HuH-7 (cell line): ENCODE measurements at places on chromosomes 1 and 21.

GRCh38 chr1:171625225-171625624 lies 3.2 kb downstream of the MYOCOS start:
- no peak for DNase-seq

DNA sequence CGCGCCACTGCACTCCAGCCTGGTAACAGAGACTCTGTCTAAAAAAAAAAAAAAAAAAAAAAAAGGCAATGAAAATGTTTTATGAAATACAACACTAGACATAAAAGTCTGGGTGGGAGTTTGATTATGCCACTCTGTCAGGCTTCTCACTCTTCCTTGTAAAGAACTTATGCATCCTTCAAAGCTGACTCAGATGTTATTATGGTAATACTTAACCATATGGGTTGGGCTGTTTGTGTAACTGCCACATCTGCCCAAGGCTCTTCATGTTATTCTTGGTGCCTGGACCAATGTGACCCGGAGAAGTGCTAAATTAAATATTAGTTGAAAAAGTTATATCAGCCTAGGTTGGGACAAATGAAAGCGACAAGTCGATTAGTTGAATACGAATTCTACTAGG lies 23.8 kb downstream of the FAM89A start:
- DNase-seq: no peak

DNA sequence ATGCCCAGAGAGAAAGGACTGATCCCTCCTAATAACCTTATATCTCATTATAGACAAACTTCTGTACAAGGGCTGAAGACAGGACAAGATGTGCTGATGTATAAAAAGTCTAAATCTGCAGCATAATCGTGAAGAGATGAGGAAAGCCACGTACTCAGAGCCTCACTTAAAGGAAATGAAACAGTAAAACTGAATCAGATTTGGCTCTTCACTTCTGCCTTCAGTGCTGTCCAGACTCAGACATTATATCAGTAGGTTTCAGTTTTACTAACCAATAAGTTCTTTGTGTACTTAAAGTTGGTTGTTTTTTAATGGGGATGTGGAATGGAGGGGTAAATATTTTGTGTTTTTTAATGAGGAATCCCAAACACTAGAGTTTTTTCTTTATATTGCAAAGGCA lies 45.3 kb upstream of the RGS1 start:
- no peak for DNase-seq

DNA sequence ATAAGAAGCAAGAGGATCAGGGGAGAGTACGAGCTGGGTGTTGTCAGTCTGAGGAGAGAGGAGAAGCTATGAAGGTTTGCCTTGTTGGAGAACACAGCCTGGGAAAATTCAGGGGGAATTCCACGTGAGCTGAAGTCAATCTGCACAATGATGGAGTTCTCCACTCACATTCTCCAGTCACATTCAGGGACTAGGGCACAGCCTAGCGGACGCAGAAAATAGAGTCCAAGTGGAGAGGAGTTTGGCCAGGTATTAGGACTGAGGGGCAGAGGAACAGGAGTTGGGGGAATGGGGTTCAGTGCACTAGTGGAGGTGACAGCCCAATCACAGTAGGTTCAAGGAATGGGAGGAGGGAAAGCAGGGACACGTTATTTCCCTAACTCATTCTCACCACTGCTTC lies 124.0 kb downstream of the KCNH1 start:
- no peak for DNase-seq

- DNase-seq: no peak
These were observed 231.3 kb upstream of the PLXNA2 start for GRCh38 chr1:208475449-208475848.

GRCh38 chr1:203204756-203205155 lies 18.3 kb upstream of the CHI3L1 start:
- DNase-seq: no peak

- no peak for DNase-seq
These were observed 8.4 kb downstream of the SOX13 start for GRCh38 chr1:204081164-204081790.

DNA sequence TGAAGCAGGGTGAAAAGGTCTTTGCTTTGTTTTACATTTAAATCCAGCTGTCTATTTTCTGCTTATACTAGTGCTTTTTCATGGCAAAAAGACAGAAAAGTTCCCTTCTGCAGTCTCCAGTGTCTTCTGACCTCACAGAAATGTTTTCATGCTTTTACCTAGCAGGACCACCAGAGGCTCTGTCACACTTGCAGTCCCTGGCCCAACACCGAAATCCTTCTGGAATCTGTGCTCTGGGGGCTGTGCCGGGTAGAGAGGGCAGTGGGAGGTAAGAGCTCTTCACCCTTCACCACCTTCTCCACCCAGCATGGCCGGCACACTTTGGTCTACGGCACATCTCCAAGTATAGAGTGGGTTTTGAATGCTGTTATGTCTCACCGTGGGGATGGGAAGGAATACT lies 20.8 kb downstream of the GNAT2 start:
- DNase-seq: no peak

DNA sequence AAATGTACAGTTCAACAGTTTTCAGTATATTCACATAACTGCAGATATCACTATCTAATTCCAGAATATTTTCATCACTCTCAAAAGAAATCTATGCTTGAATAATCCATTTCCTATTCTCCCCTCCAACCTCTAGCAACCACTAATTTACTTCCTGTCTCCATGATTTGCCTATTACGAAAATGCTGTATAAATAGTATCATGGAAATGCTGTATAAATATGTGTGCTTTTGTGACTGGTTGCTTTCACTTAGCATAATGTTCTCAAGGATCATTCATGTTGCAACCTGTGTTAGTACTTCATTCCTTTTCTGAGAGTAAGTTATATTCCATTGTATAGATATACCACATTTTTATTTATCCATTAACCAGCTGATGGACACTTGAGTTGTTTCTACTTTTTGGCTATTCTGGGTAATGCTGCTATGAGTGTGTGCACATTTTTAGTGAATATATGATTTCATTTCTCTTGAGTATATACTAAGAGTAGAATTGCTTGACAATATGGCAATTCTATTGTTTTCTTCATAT lies 115.6 kb downstream of the TNFSF18 start:
- DNase-seq: no peak

- DNase-seq: no peak
These were observed 49.6 kb upstream of the BMP8A start for GRCh38 chr1:39441797-39442196.

DNA sequence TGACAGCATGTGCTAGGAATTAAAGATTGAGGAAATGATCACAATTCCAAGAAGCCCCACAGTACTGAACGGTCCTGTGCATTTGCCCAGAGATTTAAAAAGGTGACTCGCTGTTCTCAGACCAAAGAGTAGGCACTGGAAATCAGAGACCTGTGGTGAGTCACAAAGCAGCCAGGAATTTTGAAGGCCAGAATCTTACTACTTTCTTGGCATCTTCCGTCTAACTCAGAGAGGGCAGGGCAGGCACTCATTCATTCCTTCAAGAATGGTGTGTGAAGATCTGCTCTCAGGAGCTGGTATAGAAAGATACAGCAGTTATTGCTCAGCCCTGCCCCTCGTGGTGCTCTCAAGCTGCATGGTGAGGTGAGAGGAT lies 57.9 kb downstream of the BRINP2 start:
- DNase-seq: no peak

GRCh38 chr1:110492573-110492972 lies 26.4 kb downstream of the KCNA10 start:
- no peak for DNase-seq

DNA sequence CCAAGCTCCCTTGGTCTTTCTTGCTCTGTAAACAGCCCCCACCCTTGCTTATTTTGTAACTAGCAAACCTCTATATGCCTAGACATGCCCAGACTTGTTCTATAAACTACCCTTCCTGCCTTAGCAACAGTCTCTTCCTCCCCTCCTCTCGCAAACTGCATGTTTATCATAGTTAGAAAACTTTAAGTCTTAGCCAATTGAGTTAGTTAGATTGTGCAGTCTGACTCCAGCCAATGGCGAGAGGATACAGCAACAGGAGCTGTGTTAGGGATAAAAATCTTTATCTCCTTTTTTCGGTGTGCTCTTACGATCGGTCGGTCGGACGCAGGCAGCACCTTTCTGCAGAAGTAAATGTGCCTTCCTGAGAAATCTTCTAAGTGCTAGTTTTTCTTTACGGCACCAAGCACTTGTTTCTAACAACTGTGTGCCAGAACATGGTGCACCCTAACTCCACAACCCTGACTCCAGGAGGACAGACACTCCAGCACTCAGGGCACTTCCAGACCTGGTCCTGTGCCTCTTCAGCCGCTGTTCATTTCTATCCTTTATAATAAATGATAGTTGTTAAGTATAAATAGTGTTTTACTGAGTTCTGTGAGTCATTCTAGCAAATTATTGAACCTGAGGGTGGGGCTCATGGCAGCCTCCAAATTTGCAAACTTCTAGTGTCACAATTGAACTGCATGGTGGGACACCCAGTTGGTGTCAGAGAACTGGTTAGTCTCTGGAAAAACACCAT lies 25.7 kb upstream of the GNG4 start:
- no peak for DNase-seq

GRCh38 chr1:59638231-59638711 lies 176.5 kb upstream of the HOOK1 start:
- DNase-seq: no peak

DNA sequence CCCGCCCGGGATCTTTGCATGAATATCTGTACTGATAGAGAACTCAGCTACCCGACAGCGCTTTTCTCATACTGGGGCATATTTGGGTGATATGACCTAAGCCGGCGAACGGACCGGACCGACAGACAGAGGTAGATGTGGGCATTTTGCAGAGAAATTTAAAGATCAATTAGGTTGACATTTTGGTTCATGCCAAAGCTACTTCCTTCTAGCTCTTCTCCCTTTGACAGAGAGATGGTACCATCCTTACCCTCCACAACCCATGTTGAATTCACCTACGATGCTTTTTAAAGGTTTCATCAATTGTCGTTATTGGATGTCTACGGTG lies 459 bp downstream of the ARV1 start:
- no peak for DNase-seq

DNA sequence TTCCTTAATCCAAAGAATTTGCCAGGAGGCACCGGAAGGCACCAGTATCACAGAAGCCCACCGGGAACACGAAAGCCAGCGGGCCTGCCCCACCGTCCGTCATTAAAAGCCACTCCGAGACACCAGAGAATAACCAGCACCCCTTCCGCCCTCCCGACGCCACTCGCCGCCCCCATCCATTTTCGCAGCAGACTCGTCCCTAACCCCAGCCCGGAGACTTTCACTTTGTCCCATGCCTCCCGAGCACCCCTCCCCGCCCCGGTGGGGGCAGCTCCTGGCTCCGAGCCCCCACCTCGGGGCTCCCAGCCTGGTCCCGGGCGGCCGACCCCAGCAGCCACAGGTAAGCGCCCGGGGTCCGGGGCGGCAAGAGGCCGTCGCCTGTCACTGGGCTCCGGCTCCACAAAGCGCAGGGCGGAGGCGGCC lies 105.4 kb downstream of the SLC45A1 start:
- DNase-seq: no peak

DNA sequence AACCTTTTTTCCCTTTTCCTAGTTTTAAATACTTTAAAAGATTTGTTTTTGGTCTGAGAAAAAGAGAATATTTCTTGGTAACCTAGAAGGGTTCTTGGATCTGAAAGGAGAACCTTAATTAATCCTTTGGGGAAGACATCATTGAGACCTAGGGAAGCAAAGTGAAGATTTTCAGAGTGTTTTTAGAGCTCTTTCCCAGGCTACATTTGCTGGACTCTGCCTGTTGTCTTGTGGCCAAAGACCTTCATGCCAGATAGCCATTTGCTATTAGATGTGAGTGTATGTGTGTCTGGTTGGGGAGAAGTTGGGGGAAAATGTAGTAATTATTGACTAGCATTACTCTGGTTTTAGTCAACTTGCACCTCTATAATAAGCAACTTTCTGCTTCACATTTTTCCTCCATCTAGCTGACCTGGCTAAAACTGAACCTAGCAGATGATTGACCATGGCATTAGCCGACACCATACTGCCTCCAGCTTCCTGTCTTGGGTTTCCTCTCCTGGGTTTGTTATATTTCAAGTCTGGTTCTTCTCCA lies 239.1 kb downstream of the USP25 start:
- DNase-seq: no peak

DNA sequence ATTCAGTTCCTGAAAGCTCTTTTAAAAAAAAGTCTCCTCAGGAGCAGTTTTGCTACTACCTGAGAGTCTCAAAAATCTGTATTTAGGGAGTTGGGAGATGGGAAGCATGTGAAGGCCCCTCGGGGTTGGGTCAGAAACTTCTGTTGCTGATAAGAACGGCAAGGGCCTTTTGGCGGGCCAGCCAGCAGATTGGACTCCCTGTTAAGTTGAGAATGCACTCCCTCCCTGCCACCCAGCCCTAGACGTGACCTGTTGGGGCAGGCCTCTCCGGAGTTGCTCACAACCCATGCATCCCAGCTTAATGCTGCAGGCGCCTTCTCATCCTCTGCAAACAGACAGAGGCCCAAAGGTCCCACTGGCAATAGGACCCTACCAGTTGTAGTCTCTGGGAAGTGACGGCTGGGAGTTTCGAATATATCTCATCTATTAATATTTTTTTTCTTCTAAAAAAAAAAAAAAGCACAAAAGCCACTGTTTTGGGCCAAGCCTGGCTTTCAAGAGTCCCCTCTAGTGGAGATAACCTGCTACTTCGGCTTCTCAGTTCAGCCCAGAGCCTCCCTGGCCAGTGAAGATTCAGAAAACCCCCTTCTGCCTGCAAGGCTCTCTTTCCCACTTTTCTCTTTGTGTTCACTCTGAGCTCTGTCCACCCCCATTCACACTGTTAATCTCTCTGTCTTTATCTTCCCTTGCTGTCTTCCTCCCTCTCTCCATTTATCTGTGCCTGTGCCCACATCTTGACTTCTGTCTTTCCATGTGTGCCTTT lies 5.3 kb downstream of the PLXNA2 start:
- peak; percentile 59 for DNase-seq

DNA sequence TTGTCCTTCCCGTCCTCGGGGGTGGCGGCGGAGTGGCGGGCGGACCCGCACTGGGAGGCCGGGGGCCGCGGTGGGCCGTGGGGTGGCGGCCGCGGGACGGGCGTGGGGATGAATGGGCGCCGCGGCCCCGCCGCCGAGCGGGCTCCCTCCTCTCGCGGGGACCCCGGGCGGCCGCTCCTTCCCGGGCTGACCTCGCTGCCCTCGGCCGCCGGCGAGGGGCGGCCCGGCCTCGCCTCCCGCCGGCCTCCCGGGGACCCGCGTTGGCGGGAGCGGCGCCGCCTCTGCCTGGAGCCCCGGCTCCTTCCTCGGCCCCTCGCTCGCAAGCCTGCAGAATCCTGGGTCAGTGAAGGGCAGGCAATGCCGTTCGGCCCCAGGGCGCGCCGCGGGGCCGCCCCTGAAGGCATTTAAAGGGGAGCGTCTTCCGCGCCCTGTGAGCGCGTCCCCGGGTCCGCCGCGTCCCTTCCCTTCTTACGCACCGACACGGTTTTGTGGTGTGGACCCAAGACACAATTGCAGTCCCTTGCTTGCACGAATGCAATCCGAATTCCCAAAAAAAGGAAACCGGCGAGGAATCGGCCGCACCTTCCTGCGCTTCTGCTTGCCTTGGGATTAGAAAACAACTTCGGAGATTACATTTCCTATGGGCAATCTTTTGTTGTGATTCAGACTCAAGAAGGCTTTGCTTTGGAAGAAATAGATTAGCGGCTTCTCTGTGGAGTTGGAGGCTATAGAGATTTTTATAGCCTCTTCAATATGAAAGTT lies 776 bp downstream of the ITSN1 start:
- DNase-seq: no peak
